ENCODE measurements at places on chromosomes 5 and 9.

GRCh38 chr5:73764586-73764985, 138.6 kb downstream of the ARHGEF28 start:
- no peak for DNase-seq

- DNase-seq: no peak
These were observed 10.8 kb downstream of the SDHA start for GRCh38 chr5:228886-229285.

DNA sequence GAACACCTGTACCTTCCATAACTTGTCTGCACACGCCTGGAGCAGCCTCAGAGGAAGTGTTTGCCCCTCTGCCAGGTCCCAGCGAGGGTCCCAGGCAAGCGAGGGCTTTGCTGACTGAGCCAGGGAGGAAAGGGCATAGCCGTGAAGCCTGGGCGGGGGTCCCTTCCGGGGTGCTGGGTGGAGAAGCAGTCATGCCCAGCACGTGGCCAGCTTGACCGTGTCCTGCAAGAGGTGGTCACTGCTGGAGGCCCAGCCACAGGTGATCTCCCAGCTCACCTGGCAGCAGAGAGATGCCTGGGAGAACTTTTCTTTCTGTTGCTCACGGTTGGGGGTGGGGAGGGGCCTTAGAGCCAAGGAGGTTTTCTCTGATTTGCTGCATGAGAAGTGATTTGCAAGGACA, 195.3 kb downstream of the CACNA1B start:
- no peak for DNase-seq

DNA sequence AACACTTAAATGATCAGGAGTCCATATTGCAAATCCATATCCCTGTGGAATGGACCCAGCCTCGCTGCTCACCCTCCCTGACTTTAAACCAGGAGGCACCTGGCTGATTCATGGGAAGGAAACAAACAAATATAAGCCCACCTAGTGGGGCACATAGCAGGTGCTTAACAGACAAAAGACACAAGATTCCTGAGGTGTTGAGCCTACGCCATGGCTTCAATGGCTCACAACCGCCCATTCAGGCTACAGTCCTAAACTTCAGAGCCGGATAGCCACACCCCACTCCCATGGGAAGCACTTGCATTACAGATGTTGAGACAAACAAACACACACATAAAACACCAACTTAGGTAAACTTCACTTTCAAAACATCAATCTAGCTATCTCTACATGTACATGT, 359.9 kb downstream of the ICE1 start:
- DNase-seq: no peak

GRCh38 chr9:131620764-131621520, 75.6 kb downstream of the PRRT1B start:
- DNase-seq: no peak

DNA sequence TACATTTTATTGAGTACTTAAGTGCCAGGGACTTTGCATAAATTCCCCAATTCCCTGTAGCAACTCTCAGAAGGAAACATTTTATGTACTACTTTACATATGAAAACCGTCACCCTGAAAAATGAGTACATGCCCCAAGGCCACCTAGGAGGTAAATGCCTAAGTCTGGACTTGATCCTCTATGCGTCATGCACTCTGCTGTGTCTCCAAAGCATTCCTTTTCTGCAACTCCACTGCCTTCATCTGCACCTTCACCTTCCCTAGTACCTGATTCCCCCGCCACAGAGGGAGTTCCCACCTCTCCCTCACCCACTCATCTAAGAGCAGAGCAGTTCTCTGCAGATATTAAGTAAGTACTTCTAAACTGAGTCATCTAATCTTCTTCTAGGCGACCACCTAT, 75.2 kb upstream of the HRH2 start:
- DNase-seq: no peak

DNA sequence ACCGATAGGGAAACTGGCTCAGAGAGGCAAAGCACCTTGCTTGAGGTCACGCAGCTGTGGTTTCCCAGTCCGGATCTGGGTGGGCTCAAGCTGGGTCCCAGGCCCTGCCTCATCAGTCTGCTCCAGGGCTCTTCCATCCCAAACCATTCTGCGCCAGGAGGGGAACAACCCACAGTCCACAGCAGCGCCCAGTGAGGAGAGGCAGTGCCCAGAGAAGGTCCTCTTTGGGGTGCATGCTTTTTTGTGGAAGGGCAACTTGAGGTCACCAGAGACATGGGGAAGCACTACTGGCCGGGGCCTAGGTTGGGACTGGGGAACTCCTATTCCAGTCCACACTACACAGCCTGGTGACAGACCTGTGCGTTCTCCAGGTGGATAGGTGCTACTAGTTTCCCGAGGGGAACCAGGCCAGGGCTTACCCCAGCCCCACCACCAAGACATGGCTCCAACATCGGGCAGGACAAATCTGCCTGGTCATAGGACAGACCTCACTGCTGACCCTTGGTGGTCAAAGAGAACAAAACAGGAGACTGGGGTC, 62.5 kb upstream of the RNF130 start:
- no peak for DNase-seq

GRCh38 chr9:134826336-134827285, 54.0 kb upstream of the FCN2 start:
- DNase-seq: no peak

DNA sequence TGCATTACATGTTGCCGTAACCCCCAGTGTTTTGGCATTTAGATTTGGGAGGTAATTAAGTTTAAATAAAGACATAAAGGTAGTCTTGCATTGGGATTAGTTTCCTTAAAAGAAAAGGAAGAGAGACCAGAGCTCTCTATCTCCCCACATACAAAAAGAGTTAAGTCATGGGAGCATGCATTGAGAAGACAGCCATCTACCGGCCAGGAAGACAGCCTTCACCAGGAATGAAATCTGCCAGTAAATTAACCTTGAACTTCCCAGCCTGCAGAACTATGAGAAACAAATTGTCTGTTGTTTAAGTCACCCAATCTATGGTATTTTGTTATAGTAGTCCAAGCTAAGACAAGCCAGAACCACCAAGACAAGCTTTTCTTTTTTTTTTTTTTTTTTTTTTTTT, 567.0 kb upstream of the CDH18 start:
- no peak for DNase-seq

DNA sequence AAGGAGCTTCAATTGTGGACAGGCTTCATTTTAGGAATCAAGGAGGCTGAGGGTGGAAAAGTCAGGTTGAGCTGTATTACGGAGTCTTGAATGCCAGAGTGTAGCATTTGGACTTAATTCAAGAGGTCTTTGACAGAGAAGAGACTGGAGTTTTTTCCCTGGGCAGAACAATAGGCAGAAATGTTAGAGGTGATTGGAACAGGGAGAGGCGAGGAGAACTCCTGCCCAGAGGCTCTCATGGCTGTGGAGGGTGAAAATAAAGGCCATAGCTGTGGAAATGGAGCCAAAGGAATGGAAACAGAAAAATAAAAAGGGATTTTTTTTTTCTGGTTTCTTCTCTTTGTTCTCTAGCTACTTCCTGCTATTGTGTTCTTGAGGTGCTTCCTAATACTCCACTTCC, 3.7 kb upstream of the IFNB1 start:
- no peak for DNase-seq

DNA sequence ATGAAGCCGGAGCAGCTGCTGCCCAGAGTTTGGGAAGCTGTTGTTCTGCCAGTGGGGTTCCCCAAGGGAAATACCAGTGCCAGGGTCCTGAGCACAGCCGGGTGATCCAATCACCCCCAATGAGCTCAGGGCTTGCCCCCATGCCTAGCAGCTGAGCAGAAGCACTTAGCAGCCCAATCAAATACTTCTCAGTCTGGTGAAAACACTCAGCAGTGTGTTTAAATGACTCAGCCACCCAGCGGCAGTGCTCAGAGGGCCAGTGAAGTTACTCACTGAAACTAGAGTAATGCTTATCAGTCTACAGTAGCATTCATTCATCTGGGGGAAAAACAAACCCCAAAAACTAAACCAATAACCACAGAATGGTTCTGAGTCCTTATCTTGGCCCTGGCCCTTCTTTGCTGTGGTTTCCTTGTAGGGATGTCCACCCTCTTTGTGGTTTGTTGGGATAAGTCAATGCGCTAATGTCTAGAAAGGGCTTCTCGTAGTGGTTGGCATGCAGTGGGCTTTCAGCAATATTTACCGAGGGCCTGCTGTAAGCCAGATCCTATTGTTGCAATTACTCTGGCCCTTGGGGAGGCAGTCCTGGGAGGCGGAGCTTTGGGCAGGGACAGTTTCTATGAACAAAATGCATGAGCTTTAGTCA, 43.1 kb downstream of the LHX2 start:
- DNase-seq: peak; percentile 47

DNA sequence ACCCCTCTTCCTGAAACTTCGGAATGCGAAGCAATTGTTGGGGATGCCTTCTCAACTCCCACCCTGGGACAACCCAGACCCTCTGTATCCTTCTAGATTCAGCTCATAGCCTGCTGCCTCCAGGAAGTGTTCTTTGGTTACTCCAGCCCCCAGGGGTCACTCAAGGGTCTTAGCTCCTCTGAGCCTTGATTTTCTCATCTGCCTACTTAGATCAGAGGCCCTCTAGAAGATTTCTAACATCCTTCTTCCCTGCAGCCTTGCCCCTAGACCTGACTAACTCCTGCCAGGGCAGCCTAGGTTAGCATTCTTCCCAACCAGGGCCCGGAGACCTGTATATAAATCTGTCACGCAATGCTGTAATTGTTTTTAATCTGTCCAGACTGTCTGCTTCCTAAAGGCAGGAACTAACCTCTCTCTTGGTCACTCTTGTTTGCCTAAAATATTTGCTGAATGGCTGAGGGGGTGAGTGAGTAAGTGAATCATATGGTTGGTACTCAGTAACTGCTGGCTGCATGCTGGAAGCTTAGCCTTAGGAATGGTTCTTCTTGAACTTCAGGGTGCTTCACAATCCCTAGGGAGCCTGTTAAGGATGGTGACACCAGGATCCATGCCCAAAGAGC, 8.2 kb downstream of the GALNT10 start:
- DNase-seq: no peak

GRCh38 chr9:73780916-73781315, 629.3 kb downstream of the ANXA1 start:
- DNase-seq: no peak
